Spinal cord (tissue), 10 donors: ENCODE measurements at places on chromosomes 2 and 18. TPM values are rescaled to one million over a fixed set of nuclear protein-coding genes. Genes with fewer than 3 reads are reported as not detected.

The PSTPIP2 gene
- total RNA-seq: 8.8 TPM

The RNPEPL1 gene
- 11.3 TPM for total RNA-seq

The DNMT3A gene
- 33.7 TPM for total RNA-seq

The CYS1 gene
- 2.0 TPM for total RNA-seq

The SKOR2 gene
- total RNA-seq: 0.55 TPM

The G6PC2 gene
- not detected for total RNA-seq

The SCN7A gene
- total RNA-seq: 125 TPM

The PSMD14 gene
- total RNA-seq: 67.8 TPM

The PLA2R1 gene
- 56.4 TPM for total RNA-seq

The CD8B gene
- total RNA-seq: 2.4 TPM

The ADD2 gene
- 122 TPM for total RNA-seq

The INO80D gene
- 11.6 TPM for total RNA-seq

The CFAP65 gene
- total RNA-seq: 4.8 TPM

The FEV gene
- total RNA-seq: not detected

The MYOM1 gene
- 9.2 TPM for total RNA-seq

DNA sequence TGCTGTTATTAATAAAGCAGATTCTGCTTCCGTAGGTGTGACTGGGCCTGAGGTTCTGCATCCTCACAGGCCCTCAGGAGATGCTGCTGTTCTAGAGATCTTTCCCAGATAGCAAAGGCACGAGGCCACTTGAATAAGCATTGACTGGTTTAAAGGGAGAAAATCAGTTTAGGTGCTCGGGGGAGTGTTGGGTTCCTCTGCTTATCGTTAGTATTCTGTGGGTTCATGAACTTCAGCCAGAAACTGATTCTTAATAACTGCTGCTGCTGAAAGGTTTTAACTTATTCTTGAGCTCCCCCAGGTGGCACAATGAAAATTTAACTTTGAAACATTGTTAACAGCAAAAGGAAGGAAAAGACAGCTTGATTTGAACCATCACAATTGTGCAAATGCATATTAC is 56.9 kb downstream of the ITGA6 start:
- DNase-seq: peak; percentile 86

GRCh38 chr2:46642218-46642617 is 162.9 kb downstream of the TMEM247 start:
- DNase-seq: no peak

- DNase-seq: no peak
These were observed 19.7 kb downstream of the MIB1 start for GRCh38 chr18:21760321-21760720.

- DNase-seq: no peak
These were observed 334.9 kb downstream of the SOX11 start for GRCh38 chr2:6027066-6027465.

GRCh38 chr2:179349670-179350303 is 85.2 kb upstream of the SESTD1 start:
- DNase-seq: no peak

GRCh38 chr18:61953161-61953560 is 60.4 kb upstream of the RNF152 start:
- no peak for DNase-seq

GRCh38 chr18:53948991-53949390 is 275.5 kb downstream of the MBD2 start:
- no peak for DNase-seq

- no peak for DNase-seq
These were observed 16.1 kb downstream of the IL36A start for GRCh38 chr2:113021312-113021711.

- DNase-seq: no peak
These were observed 63.5 kb upstream of the NFE2L2 start for GRCh38 chr2:177328056-177328455.

DNA sequence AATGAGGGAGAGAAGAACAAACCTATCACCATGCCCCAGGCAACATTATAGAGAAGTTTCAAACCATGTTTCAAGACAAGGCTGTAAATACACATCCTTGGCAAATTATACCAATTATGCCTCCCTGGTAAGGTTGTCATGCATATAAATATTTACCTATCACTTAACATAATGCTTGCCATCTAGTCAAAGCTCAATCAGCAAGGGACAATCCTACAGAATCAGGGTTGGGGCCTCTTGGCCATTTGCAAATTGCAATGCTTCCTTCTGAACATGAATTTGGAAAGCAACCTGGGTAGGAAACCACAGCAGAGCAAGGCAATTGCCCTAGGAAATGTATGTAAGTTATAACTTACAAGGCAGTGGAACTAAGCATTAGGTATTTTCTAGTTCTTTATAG is 907.2 kb upstream of the CDH2 start:
- DNase-seq: no peak

GRCh38 chr2:60109744-60110143 is 443.7 kb downstream of the BCL11A start:
- DNase-seq: no peak

GRCh38 chr2:214492152-214492551 is 81.3 kb downstream of the VWC2L start:
- DNase-seq: no peak

DNA sequence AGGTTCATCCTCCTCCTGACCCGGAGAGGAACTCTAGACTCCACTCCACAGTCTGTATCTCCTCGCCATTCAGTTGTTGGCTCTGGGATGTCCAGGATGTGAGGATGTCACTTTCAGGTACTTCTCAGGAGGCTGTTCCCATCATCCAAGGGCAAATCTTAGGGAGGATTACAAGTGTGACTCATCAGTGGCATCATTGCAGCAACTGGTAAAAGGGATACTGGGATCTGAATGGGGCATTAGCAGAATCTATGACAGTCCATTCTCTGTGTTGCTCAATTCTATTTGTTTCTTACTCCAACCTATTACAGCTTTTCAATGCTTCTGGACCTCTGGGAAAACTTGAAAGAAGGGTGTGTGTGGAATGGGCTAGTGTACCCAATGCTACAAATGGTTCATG is 81.5 kb upstream of the FN1 start:
- DNase-seq: no peak

- no peak for DNase-seq
These were observed 66.0 kb downstream of the TCF4 start for GRCh38 chr18:55522011-55522410.

- DNase-seq: no peak
These were observed 97.0 kb downstream of the CDH2 start for GRCh38 chr18:28079883-28080282.

- DNase-seq: peak; percentile 85
These were observed 3.6 kb downstream of the CRYGB start for GRCh38 chr2:208142240-208142924.

GRCh38 chr2:235011607-235011928 is 59.8 kb downstream of the SH3BP4 start:
- DNase-seq: no peak

- no peak for DNase-seq
These were observed 359.8 kb upstream of the SETBP1 start for GRCh38 chr18:44320619-44321460.

DNA sequence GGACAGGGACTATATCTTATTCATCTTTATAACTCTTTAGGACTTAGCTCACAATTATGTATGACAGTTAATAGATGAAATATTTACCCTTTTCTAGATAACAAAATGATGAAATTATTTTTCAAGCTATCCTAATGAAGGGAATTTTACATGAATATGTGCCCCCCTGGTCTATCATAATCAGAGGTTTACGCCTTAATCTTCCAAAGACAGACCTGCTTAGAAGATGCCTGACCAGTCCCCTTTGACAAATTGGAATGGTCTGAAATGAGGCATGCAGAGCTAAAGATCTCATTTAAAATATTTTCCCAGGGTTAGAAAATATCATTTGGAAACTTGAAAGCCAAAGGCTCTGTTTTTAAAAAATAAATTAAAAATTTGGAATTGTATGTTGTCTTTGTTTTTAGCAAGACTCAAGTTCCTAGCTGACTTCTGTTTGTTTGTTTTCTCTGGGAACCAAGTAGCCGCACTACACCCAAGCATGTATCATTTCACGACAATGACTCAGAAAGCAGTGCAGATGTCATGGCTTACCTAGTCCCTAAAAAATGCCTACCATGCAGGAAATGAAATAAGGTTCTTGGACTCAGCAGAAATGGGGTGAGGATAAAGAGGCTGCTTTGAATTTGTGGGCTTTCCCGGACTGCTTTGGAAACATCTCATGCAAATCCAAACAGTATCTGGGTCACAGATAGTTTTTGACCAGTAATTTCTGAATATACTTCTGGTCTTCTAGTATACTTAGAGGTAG is 162.1 kb downstream of the ZEB2 start:
- DNase-seq: no peak

- DNase-seq: no peak
These were observed 68.9 kb downstream of the USP40 start for GRCh38 chr2:233497692-233498091.

- no peak for DNase-seq
These were observed 2.3 kb downstream of the FOXI3 start for GRCh38 chr2:88450186-88450585.

DNA sequence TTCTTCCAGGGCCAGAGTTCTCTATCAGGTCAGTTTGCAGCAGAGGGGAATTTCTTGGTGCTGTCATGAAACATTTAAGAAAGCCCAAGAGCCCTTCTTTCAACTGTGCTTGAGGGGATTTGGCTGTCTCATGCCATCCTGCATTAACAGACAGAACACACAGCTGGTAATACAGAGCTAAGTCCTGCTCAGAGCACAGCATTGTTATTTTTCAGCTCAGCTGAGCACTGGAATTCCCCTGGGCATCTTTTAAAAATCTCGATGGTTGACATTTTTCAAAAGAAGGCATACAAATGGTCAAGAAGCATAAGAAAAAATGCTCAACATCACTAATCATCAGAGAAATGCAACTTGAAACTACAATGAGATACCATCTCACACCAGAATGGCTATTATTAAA is 14.9 kb upstream of the IL1R2 start:
- DNase-seq: no peak

DNA sequence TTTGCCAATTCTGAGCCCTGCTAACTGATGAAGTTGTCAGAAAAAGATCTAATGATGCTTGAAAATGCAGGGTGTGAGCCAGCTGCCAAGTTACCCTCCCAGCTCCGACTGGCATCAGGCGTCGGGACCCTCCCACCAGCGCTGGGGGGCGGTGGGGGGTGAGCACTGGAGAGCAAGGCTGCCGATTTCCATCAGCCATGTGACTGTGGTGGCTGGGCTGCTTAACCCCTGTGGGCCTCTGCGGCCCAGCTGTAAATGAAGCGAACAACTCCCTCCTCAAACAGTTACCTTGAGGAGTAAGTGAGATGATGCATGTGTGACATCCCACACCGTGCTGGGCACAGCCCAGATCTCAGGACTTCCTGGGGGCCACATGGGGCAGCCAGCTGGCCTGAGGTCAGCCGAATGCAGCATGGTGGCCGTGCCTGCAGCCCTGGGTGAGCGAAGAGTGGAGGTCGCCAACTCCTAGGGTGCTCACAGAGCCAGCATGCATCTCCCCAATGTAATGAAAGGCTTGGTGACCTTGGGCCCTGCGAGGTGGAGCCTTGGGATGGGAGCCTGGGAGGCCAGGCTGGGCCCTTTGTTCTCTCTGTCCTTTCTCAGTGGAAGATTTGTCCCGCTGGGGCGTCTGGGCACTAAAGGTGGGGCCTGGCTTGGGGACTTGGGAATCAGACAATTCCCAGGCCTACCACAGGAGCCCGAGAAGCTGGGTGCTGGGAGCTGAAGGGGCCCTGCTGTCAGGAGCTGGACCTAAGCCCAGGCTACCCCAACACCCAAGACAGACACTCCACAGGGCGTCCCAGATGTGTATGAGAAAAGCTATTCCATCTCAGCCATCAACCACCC is 25.1 kb downstream of the CIB4 start:
- peak; percentile 91 for DNase-seq

DNA sequence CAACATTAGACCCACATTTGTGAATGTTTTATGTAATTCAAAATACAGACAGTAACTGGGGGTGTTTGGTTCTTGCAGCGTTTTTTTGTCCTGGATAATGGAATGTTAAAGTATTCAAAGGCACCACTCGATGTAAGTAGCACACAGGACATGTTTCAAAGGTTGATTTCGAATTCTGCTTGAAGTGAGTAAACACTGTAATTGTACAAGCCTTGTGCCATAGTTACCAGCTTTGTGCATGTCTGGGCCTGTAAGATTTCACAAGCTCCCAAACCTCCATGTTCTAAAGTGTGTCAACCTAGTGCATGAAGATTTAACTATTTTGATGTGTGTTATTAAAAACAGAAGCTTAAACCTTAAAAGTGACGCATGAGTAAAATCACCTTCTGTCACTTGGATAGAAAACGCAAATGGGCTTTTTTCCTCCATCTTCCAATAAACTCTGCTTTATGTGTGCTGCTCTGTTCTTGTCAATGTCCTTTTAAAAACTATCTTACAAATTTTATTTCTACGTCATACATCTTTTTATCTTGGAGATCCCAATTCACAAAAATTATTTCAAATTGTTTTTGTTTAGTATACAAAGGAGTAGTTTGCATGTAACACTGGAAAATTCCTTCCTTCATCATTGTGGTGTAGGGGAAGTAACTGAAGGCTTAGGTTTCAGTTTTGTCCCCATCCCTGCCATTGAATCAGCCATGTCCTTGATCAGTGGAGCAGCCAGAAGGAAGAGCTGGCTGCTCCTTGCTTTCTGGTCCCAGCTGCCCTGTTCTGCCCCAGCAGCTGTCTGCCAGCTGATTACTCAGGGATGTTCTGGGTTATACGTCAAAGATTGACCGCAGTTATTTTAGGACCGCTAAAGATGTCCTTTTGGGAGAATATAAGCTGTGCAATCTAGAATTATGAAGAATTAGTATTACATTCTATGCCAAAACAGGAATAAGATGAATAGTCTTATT is 119.2 kb downstream of the PRKRA start:
- no peak for DNase-seq

DNA sequence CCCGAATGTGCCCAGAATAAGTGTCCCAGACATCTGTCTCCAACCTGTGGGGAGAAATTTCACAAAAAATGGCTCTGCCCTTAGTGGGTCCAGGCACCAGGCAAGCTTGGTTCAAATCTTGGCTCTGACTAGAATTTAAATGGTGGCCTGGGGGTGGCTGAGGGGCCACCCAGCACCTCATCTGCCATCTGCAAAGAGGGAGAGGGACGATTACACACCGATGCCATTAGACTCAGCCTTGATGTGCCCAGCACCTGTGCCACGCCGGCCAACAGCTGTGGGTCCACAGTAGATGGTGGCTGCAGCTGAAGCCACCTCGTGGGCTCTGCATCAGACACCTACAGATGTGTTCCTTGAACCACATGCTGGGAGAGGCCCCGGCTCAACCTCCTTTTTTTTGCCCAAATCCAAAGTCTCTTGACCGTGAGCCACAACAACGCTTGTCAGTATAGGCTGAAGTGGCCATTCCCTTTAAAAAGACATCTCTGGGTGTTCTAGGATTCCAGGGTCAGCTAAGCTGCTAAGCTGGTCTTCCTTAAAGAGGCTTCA is 222.0 kb upstream of the RAB6C start:
- no peak for DNase-seq
